Myocyte (in vitro differentiated cells): ENCODE measurements at places on chromosomes 3 and 15. TPM values are rescaled to one million over a fixed set of nuclear protein-coding genes. Genes with fewer than 3 reads are reported as not detected.

PPP1R2 gene
- 39.9 and 82.2 TPM in 2 replicates for total RNA-seq

DNA sequence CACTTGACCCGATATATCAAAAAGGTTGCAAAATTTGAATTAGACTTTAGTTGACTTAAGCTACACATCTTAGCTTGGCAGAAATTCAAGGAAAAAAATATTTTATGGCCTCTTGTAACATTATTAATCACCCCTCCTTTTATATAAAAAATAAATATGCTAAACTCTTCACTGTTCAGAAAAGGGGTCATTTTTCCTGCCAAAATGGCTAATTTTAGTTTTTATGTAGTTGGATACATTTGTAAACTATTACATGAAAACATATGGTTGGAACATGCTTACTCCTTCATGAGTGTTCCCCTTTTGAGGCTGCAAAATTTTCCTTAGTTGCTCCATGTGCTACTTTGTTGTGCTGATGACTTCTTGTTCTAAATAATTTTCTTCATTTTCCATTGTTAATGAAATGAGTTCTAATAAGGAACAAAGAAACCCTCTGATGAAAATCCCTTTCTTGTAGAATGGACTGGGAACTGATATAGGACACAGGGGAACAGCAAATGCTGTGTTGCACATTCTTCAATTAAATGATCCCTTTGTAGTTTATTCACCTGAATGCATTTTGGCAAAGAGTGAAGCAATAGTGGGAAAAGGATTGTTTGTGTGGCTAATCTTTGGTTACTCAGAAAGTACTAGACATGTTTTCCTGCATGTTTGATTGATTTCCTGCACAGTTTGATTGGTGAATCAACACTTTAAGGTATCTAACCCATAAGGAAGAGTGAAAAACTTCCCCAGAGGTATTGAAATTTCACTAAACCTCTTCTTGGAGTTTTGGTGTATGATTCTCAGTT is 349.3 kb downstream of the TIGIT start:
- no peak for DNase-seq

DNA sequence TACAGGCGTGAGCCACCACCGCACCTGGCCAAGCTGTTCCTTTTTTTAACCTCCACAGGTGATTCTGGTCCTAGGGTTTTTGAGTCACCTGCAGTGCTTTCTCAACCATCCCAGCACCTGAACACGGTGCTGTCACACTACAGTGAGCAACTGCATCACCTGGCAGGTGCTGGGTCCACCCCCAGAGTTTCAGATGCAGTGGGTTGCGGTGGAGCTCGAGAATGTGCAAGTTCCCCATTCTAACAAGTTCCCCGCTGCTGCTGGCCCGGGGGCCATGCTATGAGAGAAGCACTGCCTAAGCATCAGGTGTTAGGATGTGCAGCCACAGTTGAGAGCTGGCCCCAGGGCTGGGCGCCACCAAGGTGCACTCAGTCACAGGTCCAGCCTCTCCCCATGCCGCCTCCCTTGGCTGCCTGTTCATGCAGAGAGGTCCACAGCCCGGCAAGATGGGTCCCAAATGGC is 18.0 kb downstream of the ISG20 start:
- DNase-seq = no peak

DNA sequence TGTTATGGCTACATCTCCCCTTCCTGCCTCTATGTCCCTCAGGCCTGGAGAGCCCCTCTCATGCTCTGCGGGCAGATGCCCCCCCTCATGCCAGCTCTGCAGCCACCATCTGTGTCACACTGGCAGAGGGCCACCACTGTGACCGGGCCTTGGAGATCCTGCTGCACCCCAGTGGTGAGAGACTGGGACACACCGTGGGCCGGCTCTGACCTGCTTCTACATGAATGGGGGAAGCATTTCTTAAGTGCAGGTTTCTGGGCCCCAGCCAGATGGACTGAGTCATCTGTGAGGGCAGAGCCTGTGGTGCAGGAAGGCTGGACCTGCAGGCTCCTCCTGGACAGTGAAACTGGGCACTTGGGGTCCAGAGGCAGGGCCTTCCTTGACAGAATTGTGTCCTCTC is 4.8 kb downstream of the VWA5B2 start:
- DNase-seq = peak; percentile 77
